ENCODE measurements at places on chromosomes 6 and 20.

- no peak for DNase-seq
These were observed 23.9 kb downstream of the INSM1 start for GRCh38 chr20:20391766-20392165.

- no peak for DNase-seq
These were observed 18.3 kb downstream of the MRPS18A start for GRCh38 chr6:43669050-43669921.

- DNase-seq: no peak
These were observed 448 bp upstream of the RNF114 start for GRCh38 chr20:49935746-49936152.

DNA sequence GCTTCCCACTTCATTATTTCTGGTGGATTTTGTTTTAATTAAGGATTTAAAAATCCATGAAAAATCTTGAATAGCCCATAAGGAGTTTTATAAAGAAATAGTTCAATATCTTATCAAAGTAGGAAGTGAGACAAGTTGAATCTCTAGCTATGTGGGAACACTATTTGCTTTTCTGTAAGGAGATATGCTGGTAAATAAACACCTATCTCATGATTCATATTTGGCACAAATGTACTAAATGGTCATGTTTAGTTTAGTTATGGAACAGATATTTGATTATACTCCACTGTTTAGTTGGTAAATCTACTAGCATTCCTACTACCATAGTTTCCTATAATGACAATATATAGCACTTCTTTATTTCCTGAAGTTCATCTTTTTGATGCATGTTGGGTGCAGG lies 239.9 kb upstream of the CEP162 start:
- no peak for DNase-seq

DNA sequence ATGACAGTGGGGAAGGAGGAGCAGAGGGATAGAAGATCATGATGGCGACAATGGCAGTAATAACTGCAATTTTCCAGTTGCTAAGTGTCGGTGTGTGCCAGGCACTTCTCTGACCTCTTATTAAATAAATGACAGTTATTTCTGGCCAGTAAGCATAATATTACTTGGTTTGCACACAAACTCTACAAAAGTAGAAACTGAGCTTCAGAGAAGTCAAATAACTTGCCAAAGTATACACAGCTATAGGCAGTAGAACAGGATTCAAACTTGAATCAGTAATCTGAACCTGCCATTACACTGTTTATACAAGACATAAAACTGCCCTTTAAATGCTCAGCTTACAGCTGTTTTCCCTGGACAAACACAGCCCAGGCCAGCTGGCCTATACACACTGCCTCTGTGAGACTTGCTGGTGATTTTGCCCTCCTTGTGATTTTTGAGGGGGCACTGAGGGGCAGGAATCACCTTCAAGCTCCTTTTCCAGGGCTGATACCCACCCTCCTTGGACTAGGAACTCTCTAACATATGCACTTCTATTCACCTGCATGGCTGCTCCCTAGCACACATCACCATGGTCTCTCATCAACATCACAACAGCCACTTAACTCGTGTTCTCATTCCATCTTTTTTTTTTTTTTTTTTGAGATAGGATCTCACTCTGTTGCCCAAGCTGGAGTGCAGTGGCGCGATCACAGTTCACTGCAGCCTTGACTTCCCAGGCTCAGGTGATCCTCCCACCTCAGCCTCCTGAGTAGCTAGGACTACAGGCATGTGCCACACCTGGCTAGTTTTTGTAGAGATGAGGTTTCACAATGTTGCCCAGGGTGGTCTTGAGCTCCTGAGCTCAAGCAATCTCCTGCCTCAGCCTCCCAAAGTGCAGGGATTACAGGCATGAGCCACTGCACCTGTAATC lies 63.6 kb downstream of the SLC23A2 start:
- DNase-seq: no peak

DNA sequence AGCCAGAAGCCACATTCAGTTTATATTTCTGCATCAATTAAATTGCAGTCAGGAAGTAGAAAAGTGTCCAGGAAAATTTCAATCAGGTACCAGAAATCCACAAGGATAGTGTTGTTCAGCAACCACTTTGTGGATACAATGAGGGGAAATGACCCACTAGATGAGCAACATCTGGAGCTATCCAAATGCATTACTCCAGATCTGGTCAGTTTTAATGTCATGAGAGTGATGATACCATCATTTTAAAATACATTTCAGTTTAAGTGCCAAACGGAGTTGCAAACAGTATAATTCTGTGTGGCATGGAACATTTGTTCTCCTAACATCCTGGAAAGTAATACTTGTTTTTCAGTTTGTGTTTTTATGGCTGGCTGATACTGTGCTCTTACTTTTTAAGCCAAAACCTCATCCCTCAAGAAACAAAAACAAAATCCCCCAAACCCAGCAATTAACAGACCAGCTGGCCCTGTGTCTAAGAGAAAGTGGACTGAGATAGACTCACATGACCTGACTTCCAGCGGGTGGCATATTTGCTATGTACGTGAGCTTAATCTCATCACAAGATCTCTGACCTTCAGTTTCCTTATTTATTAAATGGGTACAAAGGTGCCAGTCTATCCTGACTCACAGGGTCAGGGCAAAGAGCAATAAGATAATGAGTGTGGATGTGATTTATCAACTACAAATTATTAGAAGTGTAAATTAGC lies 58.8 kb upstream of the CNKSR3 start:
- no peak for DNase-seq

GRCh38 chr6:7309050-7309449 lies 3.9 kb downstream of the SSR1 start:
- no peak for DNase-seq

DNA sequence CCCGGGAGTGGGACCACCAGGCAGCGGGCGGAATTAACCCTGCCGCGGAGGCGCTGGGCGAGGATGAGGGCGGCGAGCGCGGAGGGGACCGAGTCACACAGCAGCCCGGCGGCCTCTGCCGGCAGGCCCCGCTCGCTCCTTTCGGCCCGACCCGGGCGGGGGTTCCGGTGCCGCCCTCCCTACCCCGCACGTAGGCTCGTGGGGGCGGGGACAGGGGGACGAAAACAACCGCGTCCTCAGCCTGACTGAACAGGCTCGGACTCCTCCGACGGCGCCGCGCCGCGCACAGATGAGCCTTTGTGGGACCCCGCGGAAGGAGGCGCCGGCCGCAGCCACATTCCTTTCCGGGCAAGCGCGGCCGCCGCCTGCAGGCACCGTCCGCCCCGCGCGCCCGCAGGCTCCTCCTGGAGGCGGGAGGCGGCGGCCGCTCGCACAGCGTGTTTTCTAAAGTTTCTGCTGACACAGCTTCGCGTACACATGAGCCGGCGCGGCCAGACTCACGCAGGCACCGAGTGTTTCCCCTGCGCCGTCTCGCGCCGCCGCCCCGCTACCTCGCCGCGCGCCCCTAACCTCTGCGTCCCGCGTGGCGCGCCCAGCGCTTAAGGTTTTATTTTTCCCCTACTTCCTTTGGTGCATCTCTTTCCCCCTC lies 244.3 kb downstream of the ARID1B start:
- peak; percentile 76 for DNase-seq

- no peak for DNase-seq
These were observed 18.1 kb downstream of the ENPP1 start for GRCh38 chr6:131825946-131826345.

- peak; percentile 32 for DNase-seq
These were observed 206.1 kb upstream of the PRDM1 start for GRCh38 chr6:105880030-105880492.

DNA sequence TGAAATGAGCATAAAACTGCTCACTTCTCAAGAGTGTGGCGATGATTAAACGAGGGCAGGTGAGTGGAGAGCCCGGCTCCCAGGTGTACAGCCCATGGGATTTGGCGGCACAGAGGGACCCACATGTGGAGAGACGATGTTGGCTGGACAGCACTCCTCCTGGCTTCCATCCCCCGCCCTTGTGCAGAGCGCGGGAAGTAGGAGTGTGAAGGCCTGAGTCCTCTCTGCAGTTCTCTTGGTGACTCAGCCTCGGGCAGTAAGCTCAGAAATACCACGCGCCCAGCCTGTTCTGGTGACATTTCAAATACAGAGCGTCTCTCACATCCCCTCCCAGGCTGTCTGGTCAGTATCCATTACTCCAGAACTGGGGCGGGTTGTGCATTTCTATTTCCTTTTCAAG lies 94.2 kb upstream of the SRSF6 start:
- no peak for DNase-seq

- DNase-seq: no peak
These were observed 231.3 kb upstream of the MAP3K7 start for GRCh38 chr6:90818163-90818562.

DNA sequence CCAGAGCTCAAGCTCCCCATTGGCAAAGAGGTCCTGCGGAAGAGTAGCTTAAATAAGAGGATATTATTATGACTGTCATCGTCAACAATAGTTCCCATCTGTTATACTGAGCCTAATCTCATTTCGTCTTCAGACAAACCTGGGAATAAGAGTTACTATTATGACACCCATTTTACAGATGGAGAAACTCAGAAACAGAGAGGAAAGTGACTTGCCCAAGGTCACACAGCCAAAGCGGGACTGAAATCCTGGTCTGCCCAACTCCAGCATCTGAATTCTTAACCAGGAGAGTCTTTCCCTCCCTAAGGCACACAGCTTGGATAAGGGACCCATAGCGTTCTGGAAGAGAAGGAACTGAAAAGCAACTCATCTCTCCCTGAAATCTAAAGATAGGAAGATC lies 23.4 kb downstream of the PTGIS start:
- no peak for DNase-seq

DNA sequence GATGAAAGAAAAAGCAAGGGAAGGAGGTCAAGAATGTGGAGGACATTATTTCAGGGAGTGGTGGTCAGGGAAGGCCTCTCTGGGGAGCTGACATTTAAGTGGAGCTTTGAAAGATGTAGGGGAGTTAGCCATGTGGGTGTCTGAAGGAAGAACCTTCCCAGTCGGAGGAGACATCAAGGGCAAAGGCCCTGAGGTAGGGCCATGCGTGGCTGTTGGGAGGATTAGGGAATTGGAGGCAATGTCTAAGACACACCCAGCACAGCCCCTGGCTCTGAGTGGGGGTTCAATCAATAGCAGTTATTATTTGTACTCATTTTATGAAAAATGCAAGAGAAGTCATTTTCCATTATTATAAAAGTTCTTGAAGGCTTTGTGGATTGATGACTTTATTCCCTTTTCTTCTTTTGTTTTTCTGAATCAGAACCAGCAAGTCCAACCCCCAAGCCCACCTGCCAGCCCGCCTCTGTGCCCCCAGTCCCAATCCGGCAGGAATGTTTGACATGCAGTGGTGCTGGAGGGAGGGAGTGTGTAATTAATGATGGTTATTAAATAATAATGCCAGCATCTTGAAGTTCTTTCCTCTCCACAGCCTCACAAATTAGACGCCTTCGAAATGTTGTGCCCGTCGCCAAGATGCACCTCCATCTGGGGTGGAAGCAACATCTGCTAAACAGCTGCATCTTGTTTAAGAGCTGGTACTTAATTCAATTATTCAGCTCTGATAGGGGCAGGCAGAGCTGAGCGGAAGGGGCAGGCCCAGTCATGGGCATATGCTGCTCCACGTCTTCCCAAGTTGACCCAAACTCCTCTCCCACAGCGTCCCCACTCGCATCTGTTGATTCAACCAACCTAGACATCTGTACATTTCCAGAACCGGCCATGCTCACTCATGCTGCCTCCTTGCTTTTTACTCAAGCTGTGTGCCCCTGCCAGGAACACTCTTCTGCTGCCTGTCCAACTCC lies 81.3 kb upstream of the SIRPA start:
- DNase-seq: no peak

DNA sequence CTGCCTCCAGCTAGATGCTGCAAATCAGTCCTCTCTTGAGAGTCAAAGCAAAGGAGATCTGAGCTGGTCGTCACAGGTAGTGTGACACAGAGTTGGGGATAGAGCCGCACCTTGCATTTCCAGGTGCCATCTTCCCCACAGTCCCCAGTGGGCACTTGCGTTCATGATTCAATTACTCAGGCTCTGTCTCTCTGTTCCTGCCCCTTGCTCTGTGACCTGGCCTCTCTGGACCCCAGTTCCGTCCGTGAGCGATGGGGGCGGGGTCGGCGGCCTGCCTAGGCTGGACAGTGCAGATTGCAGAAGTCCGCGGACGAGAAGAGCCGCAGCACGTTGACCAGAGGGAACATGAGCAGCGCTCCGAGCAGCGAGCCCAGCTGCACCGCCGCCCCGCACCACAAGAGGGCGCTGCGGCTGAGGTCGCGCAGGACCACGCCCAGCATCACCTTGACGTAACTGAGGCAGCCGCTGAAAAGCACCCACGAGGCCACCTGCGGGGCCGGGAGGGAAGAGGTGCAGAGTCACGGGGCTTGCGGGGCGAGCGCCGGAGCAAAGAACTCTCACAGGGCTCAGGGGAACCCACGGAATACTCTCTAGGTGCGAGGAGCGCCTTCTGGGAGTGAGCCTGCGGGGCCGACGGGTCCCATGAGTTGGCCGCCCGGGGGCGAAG lies 7.4 kb downstream of the SLC52A3 start:
- DNase-seq: peak; percentile 12

DNA sequence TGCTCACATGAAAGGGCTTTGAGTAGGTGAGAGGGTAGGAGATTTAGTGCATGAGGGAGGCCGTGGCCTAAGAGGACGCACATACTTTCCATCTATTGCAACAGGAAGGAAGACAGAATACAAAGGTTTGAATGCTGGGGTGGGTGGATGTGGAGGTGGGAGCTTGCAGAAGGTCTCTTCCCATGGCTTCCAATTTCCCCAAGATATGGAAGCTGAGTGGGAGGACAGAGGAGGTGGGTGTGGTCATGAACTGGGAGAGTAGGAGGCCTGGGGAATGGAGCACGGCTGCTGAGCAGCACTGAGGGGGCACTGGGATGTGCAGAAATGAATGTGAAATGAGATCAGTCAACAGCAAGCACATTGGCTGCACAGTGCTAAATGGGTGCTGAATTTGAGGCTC lies 70.3 kb downstream of the SCML4 start:
- no peak for DNase-seq

DNA sequence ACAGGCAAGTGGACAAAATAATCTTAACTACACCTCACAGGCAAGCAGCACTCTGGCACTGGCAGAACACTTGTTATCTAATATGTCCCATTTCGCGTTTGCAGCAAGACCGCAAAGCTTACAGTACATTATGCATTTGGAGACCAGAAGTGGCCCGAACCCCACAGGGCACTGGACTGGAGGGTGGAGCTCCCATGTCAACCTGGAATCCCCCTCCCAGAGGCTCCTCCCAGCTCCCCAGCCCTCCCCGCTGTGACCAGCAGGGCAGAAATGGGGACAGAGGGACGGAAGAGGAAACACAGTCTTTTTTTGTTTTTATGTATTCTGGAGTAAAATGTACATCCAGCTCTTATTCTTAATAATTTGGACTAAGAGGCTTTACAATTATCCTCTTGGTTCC lies 263.7 kb downstream of the SMOC2 start:
- DNase-seq: no peak

DNA sequence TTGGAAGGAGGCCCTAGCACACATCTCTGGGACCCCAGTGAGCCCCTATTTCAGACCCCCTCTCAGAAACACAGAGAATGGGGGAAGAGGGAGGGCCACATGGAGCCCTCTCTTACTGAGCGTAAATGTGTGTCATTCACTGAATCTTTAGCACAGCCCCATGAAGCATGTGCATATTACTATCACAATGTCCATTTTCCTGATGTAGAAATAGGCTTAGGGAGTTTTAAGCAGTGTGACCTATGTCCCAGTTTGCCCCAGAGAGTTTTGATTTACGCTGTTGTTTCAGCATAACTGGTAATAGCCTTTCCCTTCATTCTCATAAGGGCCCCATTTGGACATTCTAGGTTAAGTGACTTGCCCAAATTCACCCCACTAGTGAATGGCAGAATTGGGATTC lies 25.0 kb upstream of the TCP11 start:
- DNase-seq: no peak
